ENCODE measurements at places on chromosomes 6 and 20.

DNA sequence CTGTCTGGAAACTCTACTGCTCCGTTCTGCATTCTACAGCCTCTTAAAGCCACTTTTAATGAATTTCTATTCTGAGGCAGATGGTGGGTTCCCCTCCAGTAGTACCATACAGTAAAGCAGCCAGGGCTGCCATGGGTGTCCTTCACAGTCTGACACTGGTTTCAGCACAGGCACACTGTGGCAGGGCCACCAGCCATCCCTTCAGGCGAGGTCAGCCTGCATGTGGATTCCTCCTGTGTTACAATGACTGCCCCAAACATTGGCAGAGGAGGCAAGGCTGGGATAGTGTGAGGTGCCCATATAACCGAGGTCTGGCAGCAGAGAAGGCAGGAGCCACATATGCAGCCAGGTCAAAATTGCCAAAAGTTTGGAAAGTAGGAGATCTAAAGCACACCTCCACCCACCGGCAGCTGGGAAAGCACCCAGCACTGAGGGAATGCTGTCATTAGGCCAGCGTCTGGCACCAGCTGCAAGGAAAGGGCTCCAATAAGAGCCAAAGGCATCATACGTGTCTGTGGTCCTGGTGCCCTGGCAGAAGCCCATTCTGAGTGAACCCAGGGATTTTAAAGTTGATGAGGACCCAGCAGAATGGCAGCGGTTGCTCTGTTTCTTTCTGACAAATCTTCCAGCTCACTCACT, 24.0 kb downstream of the STK35 start:
- no peak for DNase-seq

DNA sequence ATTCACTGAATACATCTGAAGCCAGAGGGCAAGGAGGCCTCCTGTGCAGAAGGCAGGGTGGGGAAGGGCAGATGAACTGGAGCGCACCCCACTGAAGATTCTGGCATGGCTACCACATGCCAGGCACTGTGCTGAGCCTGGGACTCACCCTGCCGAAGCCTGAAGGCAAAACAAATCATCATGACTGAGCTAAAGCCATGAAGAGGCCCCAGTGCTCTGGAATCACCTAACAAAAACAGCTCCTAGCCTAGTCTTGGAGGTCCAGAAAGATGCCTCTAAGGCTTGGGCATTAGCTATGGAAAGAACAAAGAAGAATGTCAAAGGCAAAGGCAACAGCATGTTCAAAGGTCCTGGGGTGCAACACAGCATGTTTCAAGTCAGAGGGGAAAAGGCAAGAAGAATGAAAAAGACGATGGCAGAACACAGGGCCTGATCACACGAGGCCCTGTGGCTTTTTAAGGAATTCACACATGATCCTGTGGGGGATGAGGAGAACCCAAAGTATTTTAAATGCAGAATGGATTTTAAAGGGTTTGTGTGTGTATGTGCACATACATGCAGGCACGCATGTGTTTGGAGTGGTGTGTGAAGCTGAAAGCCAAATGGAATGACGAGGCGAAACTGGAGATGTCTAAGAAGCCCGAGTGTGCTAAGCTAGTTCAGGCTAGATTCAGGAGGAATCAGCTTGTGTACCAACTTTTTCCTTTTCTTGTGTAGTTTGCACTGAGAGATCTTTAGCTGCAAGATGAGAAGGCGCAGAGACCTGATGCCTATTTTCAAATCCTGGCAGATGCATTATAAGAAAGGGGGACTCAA, 261.4 kb downstream of the ZNF217 start:
- no peak for DNase-seq

DNA sequence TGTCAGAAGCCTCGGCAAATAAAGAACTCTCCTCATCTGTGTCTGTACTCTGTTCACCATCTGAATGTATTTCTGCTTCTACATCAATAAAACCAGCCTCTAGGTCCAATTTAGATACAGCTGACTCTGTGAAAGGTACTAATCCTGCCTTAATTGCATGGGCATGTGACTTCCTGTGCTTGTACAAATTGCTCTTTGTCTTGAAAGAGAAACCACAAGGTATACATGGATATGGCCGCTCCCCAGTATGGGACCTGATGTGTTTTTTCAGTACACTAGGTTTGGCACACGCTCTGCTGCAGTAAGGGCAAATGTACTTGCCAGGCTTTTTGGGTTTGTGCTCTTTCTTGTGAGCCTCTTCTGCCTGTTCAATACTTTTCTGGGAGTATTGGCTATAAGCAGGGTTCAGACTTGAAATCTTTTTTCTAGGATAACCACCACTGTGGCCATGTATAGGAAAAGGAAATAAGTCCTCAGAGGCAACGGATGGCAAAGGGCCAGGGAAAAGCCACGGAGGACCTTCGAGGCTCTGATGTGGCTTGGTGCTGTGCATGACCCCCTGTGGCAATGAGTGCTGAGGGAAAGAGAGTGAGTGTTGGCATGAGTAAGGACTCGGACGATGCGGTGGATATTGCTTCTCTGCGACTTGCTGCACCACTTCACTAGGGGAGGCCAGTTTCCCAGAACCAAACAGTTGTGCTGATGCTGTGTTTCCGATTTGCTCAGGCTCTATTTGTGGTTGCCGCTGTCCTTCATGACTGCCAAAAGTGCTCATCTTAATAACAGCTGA, 170.9 kb downstream of the HIVEP2 start:
- no peak for DNase-seq

- DNase-seq: peak; percentile 46
Observed at GRCh38 chr6:113530769-113531168, 326.4 kb upstream of the MARCKS start.

- DNase-seq: peak; percentile 3
Observed at GRCh38 chr6:131519670-131520436, 53.2 kb upstream of the ARG1 start.

GRCh38 chr20:58069796-58070663, 158.4 kb downstream of the ANKRD60 start:
- DNase-seq: no peak
